ENCODE measurements at places on chromosomes 2 and 18.

GRCh38 chr2:19749507-19749836, 152.3 kb downstream of the TTC32 start:
- no peak for DNase-seq

GRCh38 chr2:145777297-145777696, 1257.4 kb upstream of the ZEB2 start:
- DNase-seq = no peak

GRCh38 chr2:236653863-236654262, 84.2 kb downstream of the ACKR3 start:
- DNase-seq = no peak

GRCh38 chr2:72778410-72778809, 47.4 kb downstream of the EXOC6B start:
- no peak for DNase-seq

DNA sequence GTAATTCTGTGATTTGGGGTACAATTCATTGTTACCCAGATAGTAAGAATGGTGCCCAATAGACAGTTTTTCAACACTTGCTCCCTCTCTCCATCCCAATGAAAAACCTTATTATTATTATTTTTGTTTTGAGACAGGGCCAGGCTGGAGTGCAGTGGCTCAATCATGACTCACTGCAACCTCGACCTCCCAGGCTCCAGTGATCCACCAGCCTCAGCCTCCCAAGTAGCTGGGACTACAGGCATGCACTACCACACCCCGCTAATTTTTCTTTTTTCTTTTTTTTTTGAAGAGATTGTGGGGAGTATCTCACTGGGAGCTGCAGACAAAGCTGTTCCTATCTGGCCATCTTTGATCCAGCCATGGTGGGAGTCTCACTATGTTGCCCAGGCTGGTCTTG, 7.2 kb downstream of the TGFA start:
- DNase-seq = no peak

DNA sequence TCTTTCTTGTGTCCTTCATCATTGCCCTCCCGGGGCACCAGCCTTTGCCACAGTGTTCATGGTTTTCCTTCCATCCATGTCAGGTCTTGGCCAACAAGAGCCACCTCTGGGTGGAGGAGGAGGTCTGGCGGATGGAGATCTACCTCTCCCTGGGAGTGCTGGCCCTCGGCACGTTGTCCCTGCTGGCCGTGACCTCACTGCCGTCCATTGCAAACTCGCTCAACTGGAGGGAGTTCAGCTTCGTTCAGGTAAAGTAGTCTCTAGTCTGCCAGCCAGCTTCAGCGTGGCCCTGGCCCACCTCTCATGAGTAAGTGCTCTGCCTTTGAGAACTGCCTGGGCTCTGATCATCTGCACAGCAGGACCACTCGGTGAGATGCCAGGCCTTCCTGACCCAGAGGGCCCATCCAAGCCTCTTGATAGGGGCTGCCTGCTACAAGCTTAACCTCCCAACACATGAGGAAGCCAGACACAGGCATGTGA, 31.0 kb downstream of the STEAP3 start:
- DNase-seq = no peak

- DNase-seq = no peak
Observed at GRCh38 chr18:36899289-36899688, 70.4 kb downstream of the KIAA1328 start.

GRCh38 chr2:40028792-40029488, 249.9 kb upstream of the THUMPD2 start:
- DNase-seq = no peak

DNA sequence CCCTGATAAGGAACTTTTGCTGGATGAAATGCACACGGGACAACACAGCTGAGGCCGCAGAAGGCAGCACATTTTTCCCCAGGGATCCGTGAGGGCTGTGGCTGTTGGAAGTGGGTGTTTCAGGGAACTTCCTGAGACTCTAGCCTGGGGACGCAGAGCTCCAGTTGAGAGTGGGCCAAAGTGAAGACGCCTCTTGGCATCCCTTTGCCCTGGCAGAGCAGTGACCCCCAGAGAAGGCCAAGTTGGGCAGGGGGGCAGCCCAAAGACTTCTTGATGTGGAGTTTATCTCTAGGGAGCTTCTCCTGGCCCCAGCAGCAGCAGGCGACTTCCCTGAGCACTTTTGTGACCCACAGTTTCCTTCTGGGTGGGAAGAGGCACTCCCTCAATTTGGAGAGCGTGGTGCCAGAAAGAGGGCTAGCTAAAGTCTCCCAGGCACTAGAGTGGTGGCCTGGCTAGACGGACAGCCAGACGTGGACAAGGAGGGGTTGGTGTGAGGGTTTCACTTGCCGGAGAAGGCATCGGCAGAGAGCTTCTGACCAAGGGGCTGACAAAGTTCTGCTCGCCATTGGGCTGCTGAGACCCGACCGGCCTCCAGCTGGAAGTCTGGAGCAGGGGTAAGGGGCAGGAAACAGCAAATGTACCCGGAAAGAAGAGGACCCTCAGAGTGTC, 108.8 kb downstream of the ACKR3 start:
- DNase-seq = no peak

DNA sequence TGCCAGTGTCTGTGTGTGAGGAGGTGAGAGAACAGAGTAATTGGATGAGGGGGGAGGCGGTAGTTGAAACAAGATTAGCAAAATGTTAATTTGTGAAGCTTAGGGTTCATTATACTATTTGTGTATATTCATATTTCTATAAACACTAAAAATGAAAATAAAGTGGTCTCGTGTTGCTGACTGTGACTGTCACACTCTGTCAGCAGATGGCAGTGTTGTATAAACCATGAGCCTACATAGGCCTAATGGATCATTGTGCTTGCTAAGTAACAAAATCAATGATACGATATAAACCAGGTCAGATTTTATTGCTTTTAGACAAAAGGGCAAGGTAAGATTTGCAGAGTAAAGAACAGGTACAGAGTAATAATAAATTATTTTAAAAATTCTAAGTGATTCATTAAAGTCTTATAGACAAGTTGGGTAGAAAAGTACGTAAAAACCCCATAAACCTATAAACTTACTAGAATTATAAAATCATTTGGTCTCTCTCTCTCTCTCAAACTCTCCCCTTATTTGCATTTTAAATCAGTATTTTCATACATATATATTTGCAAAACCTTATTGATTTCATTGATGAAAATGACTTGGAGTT, 182.7 kb downstream of the RPIA start:
- peak; percentile 13 for DNase-seq

DNA sequence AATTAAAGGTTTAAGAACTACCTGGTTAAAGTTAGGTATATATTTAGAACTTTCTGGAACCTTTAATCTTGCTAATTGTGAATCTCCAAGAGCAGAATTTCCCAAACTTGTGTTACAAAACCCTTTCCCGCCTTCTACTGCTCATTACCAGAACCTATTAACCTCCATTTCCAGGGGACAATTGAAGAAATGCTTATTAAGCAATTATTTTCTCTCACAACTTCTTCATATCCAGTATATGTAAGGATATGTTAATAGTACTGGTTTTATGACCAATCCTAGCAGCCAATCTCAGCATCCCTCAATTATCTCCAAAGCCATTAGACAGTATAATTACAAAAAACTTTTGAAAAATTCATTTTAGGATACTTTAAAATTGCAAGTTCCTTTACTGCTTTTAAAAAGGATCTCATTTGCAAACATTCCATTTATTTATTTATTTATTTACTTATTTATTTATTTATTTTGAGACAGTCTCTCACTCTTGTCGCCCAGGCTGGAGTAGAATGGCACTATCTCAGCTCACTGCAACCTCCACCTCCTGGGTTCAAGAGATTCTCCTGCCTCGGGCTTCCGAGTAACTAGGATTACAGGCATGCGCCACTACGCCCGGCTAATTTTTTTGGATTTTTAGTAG, 3.7 kb downstream of the GFPT1 start:
- no peak for DNase-seq

GRCh38 chr2:66775730-66776422, 341.0 kb downstream of the MEIS1 start:
- DNase-seq = no peak

- DNase-seq = peak; percentile 97
Observed at GRCh38 chr18:62522504-62523254, at the start of gene ZCCHC2. Gene ZCCHC2, plus strand, starts transcription at chr18:62523025. Its CDS starts 400 bp downstream, at chr18:62523425.

- no peak for DNase-seq
Observed at GRCh38 chr2:158102446-158102845, 770 bp downstream of the UPP2 start.

GRCh38 chr2:158217593-158217992, 115.9 kb downstream of the UPP2 start:
- DNase-seq = no peak

DNA sequence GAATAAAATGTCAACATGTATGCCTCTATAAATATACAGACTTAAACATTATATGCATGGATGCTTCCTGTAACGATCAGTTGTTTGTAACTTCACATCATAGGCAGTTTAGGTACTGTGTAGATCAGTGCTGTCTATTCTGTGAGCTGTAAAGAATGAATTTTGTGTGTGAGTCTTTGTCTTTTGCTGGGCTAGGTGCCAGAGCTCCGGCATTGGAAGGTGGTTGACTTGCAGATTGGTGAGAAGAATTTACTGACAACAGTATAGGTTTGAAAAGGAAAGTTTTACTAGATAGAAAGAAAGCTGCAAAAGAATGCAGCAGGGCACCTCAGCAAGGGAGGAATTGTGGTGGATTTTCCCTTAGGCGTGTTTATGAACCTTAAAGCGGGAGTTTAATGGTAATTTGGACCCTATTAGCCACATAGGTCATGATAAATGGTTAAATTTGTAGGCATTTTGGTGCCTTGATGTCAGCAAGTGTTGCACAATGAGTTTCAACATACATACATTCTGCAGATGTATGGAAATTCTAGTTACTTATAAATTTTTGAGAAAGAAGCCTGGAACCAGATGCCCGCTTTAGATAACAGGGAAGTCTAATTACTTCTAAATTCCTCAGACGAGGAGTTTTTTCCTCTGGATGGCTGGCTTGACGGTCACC, 6.7 kb upstream of the QPCT start:
- DNase-seq = no peak

DNA sequence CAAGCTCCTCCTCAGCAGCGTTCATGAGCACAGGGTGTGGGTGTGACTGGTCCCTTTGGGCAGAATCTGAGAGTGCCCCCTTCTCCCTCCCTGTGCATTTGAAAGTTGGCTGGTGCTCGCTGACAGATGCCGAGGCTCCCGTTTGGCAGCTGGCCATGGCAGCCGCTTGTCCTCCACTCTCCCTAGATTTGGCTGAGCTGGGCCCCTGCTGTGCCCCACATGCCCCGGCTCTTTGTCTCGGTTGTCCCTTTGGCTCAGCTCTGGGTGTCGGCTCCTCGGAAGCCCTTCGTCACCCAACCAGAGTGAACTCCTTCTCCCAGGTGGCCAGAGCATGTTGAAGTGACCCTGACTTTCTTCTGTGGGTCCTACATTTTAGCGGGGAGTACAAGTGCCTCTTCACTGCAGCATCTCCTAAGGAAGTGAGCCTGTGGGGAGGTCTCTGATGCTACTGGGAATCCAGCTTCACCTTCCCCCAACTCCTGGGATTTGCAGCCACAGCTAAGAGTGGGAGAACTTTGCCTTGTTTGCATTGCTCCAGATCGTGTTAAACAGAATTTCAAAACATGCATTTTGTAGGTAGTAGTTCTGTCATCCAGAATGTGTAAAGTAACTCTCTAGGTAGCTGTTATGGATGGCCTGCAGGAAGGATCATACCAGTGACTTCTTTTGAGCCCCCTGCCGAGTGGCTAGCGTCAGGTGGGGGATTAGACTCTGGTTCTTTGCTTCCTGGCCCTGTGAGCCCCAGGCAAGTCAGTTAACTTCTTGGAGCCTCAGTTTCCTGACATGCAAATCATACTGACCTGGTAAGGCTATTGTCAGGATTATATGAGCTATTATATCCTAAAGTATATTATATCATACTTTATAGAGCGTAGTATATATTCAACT, 24.2 kb downstream of the HPCAL1 start:
- DNase-seq = no peak

- no peak for DNase-seq
Observed at GRCh38 chr2:143279672-143280071, 150.5 kb downstream of the ARHGAP15 start.

- no peak for DNase-seq
Observed at GRCh38 chr18:9428862-9429661, 46.3 kb upstream of the RALBP1 start.

GRCh38 chr2:239087046-239087710, 239.3 kb downstream of the TWIST2 start:
- no peak for DNase-seq

GRCh38 chr2:84486441-84487115, 27.5 kb upstream of the SUCLG1 start:
- no peak for DNase-seq

DNA sequence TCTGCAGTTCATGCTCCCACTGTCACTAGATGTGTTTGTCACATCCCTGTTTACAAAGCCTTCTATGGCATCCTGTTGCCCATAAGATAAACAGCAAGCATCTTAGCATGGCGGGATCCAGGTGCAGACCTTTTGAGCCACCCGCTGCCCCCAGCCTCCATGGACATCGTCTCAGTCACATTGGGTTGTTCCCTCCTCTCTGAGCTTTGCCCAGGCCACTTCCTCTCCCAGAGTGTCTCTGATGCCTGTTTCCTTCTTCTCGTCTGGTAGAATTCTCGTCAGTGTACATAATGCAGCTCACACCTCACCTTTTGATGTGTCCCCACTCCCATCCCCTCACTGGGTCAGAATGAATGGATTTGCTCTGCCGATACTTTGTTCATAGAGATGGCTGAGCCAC, 239.0 kb upstream of the APCDD1 start:
- no peak for DNase-seq

DNA sequence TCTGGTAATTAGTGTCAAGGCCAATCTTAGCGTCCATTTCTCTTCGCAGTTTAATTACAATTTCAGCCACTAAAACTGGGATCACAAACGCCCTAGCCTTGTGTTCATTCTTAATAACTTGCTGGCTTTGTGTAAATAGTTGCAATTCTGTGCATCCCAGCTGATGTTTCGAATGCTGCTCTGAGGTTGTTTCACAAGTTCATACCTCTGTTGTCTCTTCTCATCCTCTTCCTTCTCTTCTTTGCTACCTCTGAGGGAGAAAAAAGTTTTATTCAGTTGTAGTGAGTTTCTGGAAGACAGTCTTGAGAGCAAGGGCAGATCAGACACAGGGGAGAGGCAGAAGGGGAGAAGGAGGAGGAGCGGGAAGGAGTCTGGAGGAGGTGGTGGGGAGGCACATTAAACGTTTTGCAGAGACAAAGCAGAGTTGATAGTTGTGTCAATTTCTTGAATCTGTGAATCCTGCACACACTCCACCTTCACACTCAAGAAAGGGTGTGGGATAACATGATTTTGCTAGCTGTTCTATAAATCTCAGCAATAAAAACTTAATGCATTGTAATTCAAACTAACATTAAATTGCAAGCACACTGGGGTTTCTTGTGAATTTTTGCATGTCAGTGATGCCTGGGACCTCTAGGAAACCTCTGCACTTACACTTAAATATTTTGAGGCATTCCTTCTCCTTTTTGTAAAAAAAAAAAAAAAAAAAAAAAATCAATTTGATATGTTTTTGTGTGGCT, 6.8 kb downstream of the MEIS1 start:
- DNase-seq = no peak
